Aorta (tissue), 5 donors: ENCODE measurements at places on chromosomes 12 and 14.

DNA sequence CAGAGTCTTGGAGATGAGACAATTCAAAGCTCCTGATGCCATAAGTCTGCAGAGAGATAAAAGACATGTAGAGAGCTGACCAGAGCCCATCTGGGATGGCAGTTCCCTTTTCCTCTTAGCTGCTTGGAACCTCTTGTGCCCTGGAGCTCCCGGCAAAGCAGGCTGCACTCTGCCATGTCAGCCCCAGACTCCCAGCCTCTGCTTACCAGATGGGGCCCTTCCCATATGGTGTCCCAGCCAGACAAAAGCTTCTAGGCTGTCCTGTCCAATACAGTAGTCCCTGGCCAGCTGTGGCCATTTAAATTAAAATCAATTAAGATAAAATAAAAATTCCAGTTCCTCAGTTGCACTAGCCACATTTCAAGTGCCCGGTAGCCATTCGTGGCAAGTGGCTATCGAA, 303.9 kb downstream of the TTC6 start:
- DNase-seq = no peak

DNA sequence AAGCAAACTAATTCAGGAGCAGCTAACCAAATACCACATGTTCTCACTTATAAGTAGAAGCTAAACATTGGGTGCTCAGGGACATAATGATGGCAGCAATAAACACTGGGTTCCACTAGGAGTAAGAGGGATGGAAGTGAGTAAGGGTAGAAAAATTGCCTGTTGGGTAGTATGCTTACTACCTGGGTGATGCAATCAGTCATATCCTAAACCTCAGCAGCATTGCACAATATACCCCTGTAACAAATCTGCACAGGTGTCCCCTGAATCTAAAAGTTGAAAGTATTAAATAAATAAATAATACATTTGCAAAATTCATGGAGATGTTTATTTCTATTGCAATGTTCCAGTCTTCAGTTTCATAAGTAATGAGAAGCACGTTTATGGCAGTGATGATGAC, 409.8 kb upstream of the FOXG1 start:
- DNase-seq = no peak

- DNase-seq = no peak
These were observed 65.3 kb downstream of the DENND5B start for GRCh38 chr12:31525496-31526157.

DNA sequence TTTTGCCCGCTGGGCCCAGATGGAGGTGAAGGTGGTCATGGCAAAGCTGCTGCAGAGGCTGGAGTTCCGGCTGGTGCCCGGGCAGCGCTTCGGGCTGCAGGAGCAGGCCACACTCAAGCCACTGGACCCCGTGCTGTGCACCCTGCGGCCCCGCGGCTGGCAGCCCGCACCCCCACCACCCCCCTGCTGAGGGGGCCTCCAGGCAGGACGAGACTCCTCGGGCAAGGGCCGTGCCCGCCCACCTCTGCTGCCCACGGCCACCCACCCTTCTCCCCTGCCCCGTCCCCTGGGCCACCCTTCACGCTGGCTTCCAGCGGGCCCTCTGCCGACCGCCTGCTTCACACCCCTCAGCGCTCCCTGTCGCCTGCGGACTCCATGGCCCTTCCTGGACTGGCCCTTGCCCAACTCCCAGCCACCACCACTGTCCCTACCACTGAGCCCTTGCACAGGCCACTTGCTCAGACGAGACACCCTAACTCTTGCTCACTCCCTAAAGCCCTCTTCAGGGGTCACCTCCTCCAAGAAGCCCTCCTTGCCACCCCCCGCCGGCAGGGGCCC, 42.5 kb downstream of the CYP46A1 start:
- DNase-seq = peak; percentile 63

DNA sequence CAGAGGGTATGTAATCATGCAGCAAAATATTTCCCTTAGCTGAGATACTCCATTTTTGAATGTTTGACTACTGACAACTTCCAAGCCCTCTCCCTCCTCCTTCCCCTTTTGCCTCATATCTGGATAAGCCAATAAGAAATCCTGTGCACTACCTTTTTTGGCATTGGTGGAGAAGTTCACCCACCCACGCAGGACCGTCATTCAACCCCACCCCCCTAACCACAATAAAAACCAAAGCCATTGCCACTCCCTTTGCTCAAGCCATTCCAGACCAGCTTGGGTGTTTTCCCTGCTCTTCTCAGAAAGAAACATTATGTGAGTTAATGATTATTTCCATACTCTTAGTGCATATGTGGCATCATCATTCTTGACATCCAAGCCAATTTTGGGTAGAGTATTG, 176.7 kb downstream of the PTPN11 start:
- DNase-seq = no peak

DNA sequence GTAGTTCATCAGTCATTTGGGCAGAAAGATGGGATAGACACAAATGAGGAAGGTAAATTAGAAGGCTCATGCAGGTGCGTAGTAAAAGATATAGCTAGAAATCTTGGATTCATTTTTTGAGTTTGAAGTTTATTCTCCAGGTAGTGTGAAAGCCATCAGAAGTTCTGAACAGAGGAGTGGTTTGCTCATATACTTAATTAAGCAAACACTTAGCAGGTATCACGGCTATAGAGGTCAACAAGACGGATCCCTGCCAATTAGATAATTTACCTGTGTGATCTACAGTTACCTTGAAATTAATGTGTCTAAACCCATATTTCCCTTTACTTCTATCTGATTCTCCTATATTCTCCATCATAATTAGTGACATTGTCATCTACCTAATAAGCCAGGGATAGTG, 29.7 kb downstream of the PALS1 start:
- no peak for DNase-seq

GRCh38 chr12:91261820-91262676, 79.4 kb upstream of the DCN start:
- DNase-seq = no peak

- DNase-seq = no peak
These were observed 80.6 kb downstream of the BTG1 start for GRCh38 chr12:92065018-92065499.

GRCh38 chr12:16297521-16297920, 20.0 kb upstream of the SLC15A5 start:
- DNase-seq = no peak

DNA sequence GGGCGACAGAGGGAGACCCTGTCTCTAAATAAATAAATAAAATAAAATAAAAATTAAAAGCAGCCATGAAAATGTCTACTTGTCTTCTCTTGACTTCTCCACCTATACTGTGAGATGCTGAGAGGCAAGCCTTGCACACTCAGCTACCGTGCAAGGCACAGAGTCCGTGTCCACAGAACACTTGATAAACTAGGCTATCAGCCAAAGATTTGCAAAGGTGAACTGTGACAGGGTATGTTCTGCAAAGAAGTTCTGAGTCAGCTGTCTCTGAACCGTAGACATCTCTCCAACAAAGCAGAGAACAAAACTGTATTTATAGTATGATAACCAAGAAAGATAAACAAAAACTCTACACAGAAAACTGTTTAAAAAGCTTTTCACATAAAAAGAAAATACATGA, 35.5 kb downstream of the STXBP6 start:
- no peak for DNase-seq

GRCh38 chr12:131119936-131120335, 166.2 kb downstream of the ADGRD1 start:
- no peak for DNase-seq

DNA sequence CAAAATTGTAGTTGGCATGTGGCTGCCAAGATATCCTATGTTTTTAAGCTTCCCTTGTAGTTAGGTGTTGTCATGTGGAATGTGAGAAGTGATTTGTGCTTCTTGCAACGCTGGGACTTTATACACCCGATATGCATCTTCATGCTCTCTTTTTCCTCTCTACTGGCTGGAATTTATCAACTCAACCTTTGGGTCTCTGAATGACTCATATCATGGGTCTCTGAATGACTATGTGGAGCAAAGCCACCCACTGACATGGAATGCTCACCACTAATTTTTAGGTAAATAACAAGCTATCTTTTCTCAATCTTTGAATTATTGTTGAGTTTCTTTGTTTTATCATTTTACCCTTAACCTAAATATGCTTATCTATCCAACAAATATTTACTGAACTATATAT, 144.6 kb downstream of the ATP23 start:
- no peak for DNase-seq

GRCh38 chr14:55277972-55278740, 6.9 kb downstream of the FBXO34 start:
- DNase-seq = no peak

- DNase-seq = no peak
These were observed 9.3 kb upstream of the ACOT6 start for GRCh38 chr14:73602994-73603393.
